Activated gamma-delta T cell (primary cell): ENCODE measurements at places on chromosomes 16 and 17.

- no peak for DNase-seq
Measured at GRCh38 chr17:81665205-81666091, 957 bp downstream of the OXLD1 start.

GRCh38 chr17:64162554-64162953 lies 32.6 kb upstream of the ERN1 start:
- no peak for DNase-seq

DNA sequence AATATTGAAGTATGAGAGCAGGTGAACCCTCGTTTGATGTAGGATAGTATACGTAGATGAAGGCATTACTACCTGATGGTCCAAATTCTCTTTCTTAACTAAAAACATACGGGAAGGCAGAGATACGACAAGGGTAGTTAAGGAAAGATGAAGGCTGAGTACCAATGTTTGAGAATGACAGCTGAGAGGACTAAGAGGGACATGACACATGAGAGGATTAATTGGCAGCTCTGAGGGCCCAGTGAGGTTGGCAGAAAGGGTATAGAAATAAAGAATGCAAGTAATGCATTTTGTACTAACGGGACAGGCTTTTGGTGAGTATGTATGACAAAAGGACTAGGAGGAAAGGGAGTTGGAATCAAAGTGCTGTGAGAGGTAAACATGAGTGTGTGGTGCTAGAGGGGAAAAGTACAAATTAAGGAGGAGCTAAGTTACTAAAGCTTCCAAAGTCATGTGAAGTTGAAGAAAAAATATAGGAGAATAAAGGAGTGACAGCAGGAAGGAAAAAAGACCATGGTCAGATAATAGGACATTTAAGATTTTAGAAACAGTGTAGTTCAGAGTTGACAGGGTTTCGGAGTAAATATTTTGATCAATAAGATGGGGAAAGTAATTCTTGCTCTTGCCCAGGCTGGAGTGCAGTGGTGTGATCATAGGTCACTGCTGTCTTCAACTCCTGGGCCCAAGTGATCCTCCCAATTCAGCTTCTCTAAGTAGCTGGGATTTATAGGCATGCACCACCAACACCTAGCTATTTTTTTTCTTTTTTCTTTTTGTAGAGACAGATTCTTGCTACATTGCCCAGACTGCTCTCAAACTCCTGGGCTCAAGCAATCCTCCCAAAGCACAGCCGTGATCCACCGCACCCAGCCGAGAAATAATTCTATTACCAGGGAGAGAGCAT lies 43.1 kb upstream of the ITGA2B start:
- DNase-seq, result no peak

DNA sequence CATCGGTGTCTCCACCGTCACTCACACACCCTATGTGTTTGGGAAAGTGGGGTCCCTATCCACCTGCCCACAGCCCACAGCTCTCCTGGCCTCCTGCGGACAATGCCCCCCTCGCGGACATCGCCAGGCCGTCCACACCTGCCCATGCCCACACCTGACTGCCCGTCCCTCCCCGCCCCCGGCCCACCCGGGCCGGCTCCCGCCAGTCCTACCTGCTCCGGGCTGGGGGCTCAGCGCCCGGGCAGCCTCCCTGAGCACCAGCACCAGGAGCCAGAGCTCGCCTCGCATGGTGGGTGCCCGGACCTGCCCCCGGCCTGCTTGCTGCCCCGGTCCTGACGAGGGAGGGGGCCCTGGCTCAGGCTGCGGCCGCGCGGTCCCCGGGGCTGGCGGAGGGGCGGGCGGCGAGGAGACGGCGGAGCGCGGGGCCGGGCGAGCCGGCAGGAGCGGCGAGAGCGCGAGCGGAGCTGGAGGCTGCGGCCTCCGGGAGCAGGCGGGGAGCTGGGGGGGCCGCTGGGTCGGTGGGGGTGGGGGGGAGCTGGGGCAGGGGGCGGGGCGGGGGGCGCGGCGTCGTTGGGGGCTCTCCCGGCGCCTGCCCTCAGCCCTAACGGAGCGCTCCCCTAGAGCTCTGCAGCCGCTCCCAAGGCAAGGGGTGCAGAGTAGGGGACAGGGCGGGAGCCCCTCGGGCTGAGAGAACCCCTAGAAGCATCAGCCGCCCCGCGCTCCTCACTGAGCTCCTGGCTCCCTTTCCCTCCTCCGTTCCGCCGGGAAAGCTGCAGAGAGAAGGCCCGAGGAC lies at the start of gene PLXDC1:
Gene PLXDC1, minus strand, starts transcription at position 488 of the 793 bp plus-strand sequence. Its CDS starts 200 bp downstream, at position 288.
- DNase-seq, result no peak

DNA sequence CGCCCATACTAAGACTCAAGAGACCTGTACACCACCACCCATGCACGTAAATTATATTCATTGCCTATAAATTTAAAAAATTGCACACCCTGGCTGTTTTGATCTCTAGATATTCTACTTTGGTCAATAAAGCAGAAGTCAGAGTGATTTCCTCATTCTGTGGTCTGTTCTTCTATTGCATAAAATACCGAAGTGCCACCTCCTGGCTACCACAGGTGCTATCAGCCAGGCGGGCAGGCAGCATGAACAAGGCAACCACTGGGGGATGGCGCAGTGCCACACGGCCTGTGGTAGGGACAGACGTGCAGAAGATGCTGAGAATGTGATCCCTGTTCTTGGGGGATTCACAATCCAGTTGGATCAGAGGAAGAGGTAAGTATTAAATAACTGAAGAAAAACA lies 122.3 kb downstream of the CDK5R1 start:
- peak; percentile 24 for DNase-seq

GRCh38 chr16:87169509-87169995 lies 147.6 kb downstream of the C16orf95 start:
- no peak for DNase-seq

- DNase-seq, result no peak
Measured at GRCh38 chr16:58026705-58027160, 1.2 kb downstream of the MMP15 start.

DNA sequence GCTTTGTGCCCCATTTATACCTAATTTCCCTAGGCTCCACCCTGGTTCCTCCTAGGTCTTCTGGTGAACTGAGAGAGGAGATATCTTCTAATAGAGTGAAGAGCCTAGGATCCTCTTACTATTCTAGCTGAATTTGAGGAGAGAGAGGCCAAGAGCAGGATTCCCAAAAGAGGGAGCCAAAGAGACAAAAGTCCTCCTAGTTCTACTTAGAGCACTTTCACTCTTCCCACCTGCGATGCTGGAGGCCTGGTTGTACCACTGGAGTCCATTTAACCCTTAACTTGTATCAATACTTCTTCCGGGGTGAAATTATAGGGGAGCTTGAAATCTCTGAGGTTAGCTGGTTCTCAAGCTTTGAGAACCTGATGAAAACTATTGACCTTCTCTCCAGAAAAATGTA lies 3.4 kb upstream of the SSH2 start:
- no peak for DNase-seq
